Stimulated activated CD4-positive, alpha-beta T cell treated with anti-CD3 and anti-CD28 coated beads, Interleukin-15, amount 100 ng/mL, for 24 hours (primary cell): ENCODE measurements at places on chromosomes 7 and 10.
A peak's percentile ranks its signal among the peaks of the same experiment; 100 is the strongest.

DNA sequence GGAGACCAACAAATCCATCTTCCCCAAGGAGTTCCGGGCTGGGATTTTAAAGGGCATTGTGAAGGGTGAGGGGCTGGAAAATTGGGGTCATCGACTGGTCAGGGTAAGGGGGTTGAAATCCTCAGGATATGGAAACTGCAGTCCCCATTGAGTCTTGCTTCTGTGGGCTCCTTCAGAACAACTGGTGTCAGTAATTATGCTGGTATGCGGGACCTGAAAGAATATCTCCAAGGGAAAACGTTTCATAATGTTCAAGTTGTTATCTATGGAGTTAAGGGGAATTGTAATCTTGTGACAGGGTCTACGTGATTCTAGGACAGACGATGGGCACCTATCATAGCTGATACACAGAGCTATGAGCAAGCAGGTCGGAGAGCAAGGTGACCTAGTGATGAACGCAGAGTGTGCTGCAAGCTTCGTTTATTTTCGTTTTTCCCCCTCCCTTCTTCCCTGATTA, 494 bp upstream of the RHBDD2 start:
- DNase-seq: no peak

DNA sequence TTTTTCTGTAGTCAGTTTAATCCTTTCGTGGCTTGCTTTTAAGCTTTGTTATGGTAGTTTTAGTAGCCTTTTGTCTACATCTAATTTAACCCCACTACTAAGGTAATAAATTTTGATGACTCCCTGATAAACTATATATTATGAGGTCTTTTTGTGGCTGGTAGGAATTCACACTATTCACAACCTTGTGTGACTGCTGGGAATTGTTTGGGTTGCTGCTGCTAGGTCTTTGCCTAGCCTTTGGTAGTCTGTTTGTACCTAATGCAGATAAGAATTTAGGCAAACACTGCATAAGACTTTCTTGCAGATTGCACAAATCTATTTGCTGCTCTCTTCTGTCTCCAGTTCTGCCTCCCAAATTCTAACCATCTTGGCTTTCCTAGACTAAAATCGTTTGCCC, 58.3 kb downstream of the SHOC2 start:
- no peak for DNase-seq

DNA sequence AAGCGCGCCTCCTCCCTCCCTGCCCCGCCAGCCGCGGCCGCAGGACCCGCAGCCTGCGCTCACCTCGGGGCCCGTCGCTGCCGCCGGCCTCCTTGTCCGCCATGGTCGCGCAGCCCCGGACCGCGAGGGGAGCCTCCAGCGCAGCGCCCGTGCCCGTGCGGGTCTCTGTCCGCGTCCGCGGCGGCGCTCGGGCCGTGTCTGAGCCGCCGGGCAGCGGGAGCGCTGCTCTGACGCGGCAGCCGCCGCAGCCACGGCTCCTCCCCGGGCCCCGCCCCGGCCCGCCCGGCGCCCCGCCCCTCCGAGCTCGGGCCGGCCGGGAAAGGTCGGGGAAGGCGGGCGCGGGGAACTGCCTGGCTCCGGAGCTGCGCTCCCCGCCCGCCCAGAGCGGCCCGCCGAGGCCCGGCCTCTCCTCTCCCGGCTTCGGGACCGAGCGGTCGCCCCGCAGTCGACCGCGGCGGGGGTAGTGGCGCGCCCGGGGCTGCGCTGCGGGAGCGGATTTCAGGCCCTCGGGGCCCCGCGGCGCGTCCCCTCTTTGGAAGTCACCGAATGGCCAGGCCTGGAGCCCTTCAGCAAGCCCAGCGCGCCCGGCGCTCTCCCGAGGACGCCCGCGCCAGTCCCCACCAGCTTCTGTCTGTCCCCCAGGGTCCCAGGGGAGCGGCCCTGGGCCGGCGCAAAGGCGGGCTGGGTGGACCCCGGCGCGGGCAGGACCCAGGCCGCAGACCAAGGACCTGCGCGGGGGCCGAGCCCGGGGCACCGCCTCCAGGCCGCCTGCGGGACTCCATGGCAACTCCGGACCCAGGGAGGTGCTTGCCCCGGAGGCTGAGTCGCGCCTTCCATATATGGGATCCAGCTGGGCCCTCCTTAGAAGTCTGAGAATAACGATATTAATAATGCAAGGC, at the start of gene HSPA12A:
HSPA12A (minus strand) TSS at position 200 of the 899 bp plus-strand sequence; CDS start at position 103, 97 bp downstream.
- peak; percentile 73 for DNase-seq

DNA sequence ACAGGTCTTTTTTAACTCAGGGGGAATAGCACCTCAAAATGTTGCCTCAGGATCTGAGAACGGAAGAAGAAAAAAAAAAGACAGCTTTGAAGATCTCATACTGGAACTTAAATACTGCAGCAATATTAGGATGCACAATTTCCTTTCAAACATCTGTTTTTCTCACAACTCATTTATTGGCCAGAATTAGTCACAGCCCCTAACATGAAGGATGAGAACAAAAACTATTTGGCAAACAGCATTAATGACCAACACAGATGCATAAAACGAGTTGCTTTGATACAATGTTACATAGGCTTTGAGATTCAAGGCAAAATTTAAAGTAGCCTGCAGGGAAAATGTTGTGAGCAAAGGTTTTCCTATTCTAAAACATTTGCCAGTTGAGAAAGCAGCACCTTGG, 36.5 kb downstream of the JMJD1C start:
- no peak for DNase-seq

DNA sequence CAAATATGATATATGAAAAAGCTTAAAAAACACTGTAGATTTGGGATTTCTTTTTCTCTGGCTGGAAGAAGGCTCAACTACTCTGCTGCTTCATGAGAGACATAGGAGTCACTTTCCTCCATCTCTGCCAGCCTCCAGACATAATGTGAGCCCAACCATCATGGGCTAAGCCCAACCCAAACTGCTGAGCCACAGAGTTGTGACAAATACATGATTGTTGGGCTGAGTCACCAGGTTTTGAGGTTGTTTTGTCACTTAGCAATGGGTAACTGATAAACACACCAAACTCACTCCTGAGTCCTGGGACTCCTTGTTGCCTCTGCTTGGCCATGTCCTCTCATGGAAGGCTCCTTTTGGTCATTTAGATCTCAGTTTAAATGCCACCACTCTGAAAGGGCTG, 381.8 kb upstream of the FZD8 start:
- DNase-seq: no peak

GRCh38 chr10:37403776-37404175, 278.4 kb downstream of the ANKRD30A start:
- no peak for DNase-seq

- DNase-seq: no peak
Measured at GRCh38 chr10:132321726-132322125, 10.3 kb upstream of the LRRC27 start.

DNA sequence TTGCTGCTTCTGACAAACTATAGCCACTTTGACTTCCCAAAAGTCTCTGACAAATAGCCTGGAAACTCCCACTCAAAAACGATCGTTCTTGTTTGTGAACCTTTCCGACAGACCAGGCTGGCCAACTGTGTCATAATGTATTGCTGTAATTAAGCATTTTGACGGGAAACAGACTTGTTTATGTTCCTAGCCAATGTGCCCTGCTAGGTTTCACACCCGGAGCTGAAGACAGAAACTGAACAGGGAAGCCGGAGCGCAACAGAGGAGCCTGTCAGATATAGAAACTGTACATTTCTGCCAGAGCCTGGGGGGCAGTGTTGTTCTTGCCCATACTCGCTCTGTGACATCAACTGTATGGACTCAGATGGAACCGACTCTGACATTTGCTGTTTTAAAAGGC, 55.3 kb upstream of the C7orf33 start:
- peak; percentile 44 for DNase-seq

DNA sequence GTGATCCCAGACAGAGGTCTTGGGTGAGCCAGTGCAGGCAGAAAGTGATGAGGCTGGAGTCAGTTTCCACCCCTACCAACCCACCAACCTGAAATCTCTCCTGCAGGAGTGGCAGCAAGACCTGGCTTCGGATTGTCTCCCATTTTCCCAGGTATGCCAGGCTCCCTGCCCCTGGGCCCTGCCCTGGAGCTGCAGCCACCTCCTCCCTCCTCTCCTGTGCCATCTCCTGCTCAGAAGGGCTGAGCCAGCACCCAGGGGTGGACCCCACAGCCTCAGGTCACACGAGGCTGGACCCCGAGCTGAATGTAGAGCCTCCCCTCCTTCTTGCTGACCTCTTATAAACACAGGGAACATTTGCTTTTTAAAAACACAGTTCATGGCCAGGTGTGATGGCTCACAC, 17.0 kb upstream of the LIMK1 start:
- no peak for DNase-seq

DNA sequence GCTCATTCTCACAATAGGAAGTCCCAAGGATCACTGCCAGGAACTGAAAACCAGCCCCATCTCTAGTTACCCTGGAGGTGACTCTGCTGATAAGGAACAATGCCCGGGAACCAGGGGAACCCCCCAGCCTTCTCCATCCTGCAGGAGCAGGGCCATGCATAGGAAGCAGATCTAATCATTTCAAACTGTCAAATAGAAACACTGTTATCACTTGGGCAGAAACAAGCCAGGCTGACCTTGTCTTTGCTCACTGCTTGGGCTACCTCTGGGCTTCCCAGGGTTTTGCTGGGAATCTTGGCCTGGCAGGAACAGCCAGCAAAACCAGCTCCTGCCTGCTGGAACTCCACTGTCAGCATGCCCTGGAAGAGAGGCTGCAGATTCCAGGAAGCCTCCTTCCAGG, 114.1 kb downstream of the RNF216 start:
- no peak for DNase-seq

GRCh38 chr7:129167817-129168216, 20.6 kb upstream of the SMO start:
- no peak for DNase-seq

DNA sequence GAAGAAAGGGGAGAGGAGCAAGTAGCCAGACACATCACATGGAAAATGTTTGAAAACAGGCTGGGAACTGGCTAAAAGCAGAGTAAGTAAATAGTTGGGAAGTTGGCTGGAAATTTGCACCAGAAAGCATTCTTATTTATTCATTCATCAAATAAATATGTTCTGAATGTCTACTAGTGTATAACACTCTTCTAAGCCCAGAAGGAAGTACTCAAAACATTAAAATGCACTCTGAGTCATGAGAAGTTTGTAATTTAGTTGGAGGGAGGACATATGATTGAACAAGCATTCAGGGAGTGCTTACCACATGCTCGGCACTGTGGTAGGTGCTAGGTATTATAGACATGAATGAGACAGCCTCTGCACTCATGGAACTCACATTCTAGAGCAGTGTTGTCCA, 37.0 kb upstream of the CNNM1 start:
- no peak for DNase-seq

- no peak for DNase-seq
Measured at GRCh38 chr7:124700655-124701054, 64.9 kb downstream of the GPR37 start.

GRCh38 chr7:7565746-7566650, 686 bp upstream of the MIOS start:
- DNase-seq: peak; percentile 12

DNA sequence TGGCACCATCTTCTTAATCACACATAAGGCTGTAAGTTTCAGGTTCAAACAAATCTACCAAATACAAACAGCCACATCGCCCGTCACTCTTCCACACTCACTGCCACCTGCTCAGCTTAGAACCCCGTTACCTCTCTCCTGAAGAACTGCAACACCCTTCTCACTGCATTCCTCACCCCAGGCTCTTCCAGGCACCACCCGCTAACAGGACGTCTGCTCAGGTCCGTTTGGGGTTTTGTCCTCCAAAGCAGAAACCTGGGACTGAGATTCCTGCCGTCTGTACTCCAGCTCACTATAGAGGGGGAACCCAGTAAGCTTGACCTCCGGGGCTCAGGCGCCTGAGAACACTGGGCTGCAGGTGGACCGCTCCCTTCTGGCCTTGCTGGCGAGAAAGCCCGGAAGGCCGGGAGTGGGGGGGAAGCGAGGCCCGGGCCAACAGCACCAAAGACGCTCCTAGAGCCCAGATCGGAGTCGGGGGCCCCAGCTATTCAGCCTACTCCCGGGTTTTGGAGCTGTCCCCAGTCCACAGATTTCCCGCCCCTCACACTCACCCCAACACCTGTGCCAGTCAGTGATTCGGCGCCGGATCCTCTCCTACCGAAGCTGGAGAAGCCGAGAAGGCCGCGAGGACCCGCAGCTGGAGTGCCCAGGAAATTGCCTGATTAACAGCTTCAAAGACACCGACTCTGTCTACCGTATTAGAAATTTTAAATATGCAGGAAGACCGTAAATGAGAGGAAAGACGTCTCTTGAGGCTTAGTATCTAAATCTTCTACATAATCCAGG, at the start of gene AP3M1:
AP3M1 (minus strand) TSS at position 625 of the 786 bp plus-strand sequence. CDS start 12,449 bp downstream, outside the sequence.
- peak; percentile 88 for DNase-seq

DNA sequence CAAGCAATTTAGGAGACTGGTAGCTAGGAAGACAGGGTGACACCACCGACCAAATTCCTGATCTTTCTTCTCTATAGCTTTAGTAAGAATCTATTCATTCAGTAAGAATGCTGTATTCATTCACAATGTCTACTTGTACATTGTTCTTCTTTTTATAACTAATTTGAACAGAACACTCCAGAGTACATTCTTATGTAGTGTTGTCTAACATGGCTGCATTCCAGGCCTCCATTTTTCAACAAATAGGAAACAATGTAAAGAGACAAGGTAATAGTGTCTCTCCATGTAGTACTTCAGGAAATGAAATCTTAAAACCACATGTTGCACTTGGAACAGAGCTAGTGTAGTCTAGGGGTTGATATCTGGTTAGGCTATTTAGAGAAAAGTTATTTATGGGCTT, 1.8 kb downstream of the VCL start:
- DNase-seq: no peak

GRCh38 chr10:14554491-14555205, 220.0 kb downstream of the FAM107B start:
- DNase-seq: no peak

DNA sequence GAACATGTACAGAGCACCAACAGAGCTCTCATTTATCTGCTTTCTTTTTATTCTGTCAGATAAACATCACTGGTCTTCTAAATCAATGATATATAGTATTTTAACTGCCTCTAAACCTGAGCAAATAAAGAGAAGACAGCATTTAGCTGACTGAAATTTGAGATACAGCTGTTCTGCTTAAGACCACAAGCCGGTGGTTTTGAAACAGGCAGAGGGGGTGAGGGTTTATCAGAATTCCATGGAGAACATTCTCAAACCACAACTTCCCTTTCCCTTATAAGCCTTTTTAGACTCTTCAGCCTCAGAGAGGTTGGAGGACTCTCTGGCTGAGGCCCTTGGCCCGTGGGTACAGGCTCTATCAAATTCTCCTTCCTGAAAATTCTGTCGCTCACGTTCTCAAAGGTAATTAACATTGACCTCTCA, 87.4 kb upstream of the RSU1 start:
- DNase-seq: no peak

GRCh38 chr7:44100458-44101302, 3.5 kb upstream of the AEBP1 start:
- no peak for DNase-seq

DNA sequence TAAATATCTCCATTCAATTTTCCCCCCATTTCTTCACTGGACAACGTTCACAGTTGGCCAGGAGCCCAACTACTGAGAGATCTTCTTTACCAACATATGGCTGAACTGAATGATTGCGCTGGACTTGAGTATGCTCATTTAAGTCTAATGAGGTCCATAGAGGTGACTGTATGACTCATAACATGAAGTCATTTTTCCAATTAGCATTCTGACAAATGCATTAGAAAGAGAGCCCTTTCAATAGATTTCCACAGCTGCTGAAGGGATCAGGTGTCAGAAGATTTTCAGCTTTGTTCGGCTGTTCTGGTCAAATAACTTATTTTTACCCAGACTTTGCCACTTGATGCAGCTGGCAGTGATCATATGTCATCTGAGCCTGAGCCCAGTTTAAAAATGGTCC, 438.0 kb downstream of the ETV1 start:
- no peak for DNase-seq

GRCh38 chr10:120011359-120012130, 119.0 kb downstream of the SEC23IP start:
- peak; percentile 5 for DNase-seq

GRCh38 chr10:48655411-48656240, 29.0 kb upstream of the WDFY4 start:
- no peak for DNase-seq
